ENCODE measurements at places on chromosomes 5 and 9.

DNA sequence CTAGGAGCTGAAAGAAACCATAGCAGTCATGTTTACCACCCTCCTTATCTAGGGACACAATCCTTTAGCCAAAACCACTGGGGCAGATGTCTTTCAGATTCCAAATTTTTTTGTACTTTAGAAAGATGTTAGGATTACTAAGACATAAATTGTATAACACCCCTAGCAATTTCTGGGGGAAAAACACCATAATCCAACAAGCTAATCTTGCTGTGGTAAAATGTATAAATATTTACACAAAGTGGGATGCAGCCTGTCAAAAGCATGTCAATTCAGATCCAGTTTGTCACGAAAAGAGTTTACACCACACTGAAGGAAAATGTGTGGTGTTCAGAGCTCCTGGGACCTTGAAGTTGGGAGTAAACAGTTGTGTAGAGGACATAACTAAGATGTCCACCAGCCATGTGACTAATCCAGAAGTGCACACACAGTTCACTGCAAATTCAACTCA lies 274.3 kb downstream of the ADAMTSL1 start:
- DNase-seq, result no peak

- DNase-seq, result no peak
Observed at GRCh38 chr5:33888587-33888986, 3.2 kb downstream of the ADAMTS12 start.

DNA sequence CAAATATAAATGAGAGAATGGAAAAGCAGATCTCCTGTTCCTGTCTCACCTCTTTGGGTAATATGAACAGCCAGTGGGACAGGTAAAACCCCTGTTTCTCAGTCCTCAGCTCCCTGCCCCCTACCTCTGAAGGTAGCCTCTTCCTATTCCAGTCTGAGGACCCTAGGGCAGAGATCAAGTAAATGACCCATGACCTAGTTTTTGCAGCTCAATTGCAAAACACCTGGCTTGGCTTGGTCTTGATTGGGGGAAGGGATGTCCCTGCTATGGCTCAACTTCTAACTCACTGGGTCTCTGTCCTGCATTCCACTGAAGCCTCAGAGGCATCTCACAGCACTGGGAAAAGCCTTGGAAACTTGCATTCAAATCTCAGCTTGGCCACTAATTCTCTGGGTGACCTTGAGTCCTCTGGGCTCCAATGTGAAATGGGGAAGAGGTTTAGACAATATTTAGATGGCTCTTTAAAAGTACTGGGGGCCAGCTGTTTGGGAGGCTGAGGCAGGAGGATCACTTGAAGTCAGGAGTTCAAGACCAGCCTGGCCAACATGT lies 1.6 kb upstream of the GALT start:
- no peak for DNase-seq

- no peak for DNase-seq
Observed at GRCh38 chr5:139845846-139846681, 50.5 kb downstream of the PSD2 start.

DNA sequence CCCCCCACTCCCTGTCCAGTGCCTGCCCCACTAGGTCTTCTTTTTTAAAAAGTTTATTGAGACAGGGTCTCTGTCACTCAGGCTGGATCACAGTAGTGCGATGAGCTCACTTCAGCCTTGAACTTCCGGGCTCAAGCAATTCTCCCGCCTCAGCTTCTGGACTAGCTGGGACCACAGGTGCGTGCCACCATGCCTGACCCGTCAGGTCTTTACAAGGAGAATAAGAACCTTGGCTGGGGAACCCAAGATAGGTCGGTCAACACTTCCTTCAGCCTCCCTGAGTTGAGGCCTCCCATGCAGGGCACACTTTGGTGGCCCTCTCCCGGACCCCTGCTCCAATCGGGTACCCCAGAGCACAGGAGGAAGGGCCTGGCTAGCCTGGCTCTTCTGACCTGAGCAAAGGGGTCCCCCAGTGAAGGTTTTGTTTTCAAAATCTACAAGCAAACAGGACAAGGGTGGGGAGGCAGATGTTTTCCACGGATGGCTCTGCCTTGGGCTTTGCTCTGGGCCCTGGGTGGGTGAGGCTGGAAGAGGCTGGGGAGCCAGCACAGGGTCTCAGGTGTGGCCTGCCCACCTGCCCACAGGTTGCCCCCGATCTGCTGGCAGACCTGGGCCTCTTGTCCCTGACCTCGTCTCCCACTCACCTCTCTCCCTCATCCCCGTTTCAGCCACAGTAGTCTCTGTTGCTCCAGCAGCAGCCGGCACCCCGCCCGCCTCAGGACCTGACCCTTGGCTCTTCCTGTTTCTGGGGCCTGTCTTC lies 108.7 kb upstream of the PHYKPL start:
- no peak for DNase-seq

- no peak for DNase-seq
Observed at GRCh38 chr9:115106642-115107041, 11.3 kb downstream of the TNC start.

DNA sequence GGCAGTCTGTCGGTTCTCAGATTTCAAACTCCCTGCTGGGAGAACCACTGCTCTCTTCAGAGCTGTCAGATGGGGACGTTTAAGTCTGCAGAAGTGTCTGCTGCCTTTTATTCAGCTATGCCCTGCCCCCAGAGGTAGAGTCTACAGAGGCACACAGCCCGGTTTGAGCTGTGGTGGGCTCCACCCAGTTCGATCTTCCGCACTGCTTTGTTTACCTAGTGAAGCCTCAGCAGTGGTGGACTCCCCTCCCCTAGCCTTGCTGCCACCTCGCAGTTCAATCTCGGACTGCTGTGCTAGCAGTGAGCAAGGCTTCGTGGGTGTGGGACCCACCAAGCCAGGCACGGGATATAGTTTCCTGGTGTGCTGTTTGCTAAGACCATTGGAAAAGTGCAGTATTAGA lies 8.0 kb downstream of the SLC27A6 start:
- DNase-seq, result no peak

GRCh38 chr9:37994639-37995347 lies 74.2 kb downstream of the SHB start:
- DNase-seq, result no peak

DNA sequence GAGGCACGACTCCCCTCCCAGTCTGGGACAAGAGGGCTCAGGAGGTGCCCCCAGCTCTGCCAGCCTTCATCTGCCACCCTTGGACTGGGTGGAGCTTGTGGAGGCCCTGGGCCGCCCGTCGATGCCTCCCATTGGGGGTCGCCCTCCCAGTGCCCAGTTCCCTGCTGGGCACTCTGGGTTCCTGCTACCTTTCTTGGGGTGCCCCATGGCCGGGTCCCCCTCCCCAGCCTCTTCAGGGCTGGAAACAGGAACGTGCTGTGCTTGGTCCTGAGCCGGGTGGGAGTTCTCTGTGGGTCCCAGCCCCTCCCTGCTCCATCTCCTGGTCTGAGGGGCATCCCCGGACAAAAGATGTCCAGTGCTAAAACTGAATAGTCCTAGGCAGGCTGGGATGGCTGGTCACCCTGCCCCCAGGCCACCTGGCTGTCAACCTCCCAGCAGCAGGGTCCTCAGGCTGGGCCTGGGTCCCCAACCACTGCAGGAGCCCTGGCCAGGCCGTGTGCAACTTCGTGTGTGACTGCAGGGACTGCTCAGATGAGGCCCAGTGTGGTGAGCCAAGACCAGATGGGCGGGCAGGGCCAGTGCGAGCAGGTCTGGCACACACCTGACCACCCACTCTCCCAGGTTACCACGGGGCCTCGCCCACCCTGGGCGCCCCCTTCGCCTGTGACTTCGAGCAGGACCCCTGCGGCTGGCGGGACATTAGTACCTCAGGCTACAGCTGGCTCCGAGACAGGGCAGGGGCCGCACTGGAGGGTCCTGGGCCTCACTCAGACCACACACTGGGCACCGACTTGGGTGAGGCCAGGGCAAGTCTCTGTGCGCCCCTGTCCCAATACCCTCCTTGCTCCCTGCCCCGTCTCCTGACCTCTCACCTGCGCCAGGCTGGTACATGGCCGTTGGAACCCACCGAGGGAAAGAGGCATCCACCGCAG lies 784 bp downstream of the MAMDC4 start:
- DNase-seq, result no peak

- no peak for DNase-seq
Observed at GRCh38 chr5:131482617-131483016, 152.4 kb downstream of the RAPGEF6 start.

DNA sequence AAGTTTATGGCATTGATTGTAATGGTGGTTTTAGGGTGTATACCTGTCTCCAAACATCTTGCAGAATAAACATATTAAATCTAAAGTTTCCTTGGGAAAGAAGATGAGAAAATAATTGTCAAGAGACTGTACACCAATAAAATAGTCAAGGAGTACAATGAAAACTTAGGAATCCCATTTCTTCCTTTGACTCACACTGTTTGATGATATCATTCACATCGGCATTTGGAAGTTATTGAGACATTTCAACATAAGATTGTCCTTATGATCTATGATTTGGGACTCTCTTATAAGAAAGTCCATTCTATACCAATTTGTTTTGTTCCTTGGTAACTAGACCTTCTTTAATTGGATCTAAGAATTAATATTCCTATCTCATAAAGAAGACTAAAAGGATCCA lies 482.7 kb downstream of the RAB3C start:
- no peak for DNase-seq

GRCh38 chr9:14402583-14402982 lies 88.6 kb upstream of the NFIB start:
- DNase-seq, result no peak

GRCh38 chr9:110284211-110284844 lies 28.0 kb upstream of the TXN start:
- no peak for DNase-seq

DNA sequence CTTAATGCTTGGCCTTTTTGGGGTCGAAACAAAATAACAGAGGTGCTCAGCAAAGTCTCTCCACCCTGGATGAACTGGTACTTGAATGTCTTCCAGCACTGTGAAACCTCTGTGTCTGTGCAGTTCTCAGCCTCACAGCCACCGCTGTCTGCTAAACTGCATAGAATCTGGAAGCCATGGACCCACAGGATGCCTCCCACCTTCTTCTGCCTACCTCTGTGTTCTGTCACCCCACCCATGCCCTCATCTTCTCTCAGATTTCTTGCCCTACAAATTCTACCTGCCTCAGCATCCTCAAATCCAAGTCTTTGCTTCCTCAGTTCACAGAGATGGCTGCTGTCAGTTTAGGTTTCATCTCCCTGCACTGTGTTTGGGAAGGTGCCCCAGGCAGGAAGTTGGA lies 35.6 kb downstream of the EXOSC2 start:
- no peak for DNase-seq

GRCh38 chr9:133834080-133834976 lies 96.2 kb upstream of the SARDH start:
- no peak for DNase-seq

DNA sequence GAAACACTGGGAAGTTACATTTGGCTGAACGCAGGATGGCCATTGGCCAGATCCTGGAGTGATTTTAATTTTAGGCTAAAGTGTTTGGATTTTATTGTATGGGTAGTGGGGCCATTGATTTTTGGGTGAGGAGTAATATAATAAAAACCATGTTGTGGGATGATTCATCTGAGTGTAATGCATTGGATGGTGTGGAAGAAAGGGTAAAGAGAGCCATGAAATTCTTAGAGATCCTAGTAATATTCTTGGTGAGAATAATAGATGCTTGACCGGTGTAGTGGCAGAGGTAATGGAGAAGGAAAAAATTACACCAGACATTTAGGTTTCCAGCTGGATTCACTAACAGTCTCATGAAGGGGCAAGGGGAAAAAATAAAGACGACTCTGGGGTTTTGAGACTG lies 158.1 kb downstream of the NPR3 start:
- no peak for DNase-seq

DNA sequence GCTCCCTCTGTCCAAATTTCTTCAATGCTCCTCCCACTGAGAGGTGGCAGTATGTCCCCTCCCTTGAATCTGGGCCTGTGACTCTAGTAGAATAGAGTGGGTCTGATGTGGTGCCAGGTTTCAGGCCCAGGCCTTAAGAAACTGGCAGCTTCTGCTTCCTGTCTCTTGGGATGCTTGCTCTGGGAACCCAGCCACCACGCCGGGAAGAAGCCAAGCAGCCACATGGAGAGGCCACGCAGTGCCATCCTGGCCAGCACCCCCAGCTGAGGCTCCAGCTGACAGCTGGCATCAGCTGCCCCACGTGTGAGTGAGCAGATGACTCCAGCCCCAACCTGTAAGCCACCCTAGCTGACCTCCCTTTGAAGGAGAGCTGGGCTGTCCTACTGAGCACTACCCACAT lies 7.3 kb upstream of the TSPAN17 start:
- no peak for DNase-seq

GRCh38 chr9:79824265-79824664 lies 252.5 kb downstream of the TLE4 start:
- no peak for DNase-seq

- DNase-seq, result no peak
Observed at GRCh38 chr9:126275386-126276001, 51.1 kb upstream of the MVB12B start.

GRCh38 chr5:115983519-115983918 lies 21.2 kb downstream of the LVRN start:
- no peak for DNase-seq

Data from stimulated activated CD8-positive, alpha-beta memory T cell treated with anti-CD3 and anti-CD28 coated beads, Interleukin-7, amount 100 ng/mL, for 1 hour (primary cell).